ENCODE measurements at places on chromosomes 7 and 10. TPM values are rescaled to one million over a fixed set of nuclear protein-coding genes. Genes with fewer than 3 reads are reported as not detected.

GRCh38 chr10:7467031-7467667 lies 56.3 kb upstream of the SFMBT2 start:
- no peak for DNase-seq

UCN3 gene
- not detected for total RNA-seq

AGR2 gene
- 0.27 TPM for total RNA-seq

NCF1 gene
- total RNA-seq = 2.2 TPM

DNA sequence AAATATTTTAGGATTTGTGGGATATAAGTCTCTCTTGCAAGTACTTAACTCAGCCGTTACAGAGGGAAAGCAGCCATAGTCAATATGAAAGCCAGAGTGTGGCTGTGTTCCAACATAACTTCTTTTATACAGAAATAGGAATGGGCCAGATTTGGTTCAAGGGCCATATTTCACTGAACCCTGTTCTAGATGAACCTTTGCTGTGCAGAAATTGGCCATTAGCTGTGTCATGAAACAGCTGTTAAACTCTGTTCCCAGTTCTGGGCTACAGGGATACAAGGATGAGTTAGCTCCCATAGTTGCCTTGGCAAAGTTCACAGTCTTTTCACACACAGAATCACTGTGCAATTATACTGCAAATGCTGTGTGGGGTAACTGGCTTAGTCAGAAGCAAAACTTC lies 213.9 kb upstream of the LRRN3 start:
- no peak for DNase-seq

GPR15LG gene
- total RNA-seq = not detected

FGF8 gene
- total RNA-seq = not detected

DNA sequence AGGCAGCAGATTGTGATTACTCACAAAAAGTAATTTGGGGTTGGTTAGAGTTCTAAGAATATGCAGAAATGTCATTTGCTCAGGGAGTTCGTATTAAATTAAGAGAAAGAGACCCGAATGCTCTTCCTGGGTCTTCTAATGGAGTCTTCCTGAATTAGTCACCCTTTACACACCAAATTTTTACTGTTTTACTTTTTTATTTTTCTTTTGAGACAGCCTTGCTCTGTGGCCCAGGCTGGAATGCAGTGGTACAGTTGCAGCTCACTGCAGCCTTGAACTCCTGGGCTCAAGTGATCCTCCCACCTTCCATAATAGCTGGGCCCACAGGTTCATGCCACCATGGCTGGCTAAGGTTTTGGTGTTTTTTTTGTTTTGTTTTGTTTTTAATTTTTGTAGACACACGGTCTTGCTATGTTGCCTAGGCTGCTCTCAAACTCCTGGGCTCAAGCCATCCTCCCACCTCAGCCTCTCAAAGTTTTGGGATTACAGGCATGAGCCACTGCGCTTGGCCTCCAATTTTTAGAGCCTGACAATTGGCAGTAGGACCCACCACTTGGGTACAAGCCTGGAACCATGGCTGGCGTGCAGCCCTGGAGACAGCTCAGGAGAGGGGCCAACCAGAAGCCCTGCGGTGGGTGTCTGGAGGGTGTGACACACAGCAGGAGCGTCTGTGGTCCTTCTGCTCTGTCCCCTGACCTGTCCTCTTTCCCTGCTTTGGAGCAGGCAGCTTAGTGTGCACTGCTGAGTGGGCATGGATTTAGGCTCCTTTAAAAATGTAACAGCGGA lies 16.4 kb upstream of the BHLHA15 start:
- DNase-seq = no peak

- DNase-seq = no peak
Measured at GRCh38 chr10:36555036-36555435, 570.4 kb upstream of the ANKRD30A start.

MINDY4 gene
- total RNA-seq = 4.3 TPM

LIPK gene
- not detected for total RNA-seq

GRCh38 chr10:118405928-118406327 lies 63.8 kb upstream of the FAM204A start:
- DNase-seq = no peak

DNA sequence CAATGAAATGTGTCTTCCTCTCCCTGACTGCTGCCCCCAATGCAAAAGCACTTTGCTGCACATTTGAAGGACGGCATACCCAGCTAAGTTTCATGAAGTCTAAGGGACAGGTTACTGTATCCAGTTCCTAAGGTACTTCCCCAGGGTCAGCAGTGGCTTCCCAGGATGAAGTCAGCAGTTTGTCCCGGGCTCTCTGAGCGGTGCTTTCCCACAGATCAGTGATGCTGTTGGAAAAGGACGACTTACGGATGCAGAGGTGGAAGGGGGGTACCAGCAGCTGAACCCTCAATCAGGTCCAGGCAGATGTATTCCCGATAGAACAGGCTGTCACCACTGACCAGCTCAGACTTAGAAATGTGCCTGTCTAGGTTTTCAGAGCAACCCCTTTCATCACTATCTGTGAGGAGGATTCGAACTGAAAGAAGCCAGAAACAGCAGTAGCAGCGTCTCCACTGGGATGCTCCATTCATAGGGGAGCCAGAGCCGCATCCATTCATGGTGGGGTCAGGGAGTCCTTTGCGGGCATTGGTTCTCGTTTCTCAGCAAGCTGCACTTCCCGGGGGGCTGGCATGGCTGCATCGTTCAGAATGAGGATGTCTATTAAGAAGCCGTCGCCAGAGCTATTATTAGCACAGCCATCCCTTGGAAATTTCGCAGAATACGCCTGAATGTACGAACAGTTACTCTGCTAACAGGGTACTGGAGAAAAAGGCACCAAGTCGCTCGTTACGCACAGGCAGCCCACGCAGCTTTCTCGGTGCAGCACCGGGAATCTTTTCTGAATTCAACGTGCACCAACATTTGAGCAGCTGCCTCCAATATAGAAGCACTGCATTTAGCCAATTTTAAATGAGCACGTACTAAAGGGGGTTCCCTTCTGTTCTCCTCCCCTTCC lies 303.7 kb downstream of the PRPF18 start:
- DNase-seq = no peak

NEURL1 gene
- 6.7 TPM for total RNA-seq

ALOX5 gene
- total RNA-seq = 9.2 TPM

PODXL gene
- 1.1 TPM for total RNA-seq

DNA sequence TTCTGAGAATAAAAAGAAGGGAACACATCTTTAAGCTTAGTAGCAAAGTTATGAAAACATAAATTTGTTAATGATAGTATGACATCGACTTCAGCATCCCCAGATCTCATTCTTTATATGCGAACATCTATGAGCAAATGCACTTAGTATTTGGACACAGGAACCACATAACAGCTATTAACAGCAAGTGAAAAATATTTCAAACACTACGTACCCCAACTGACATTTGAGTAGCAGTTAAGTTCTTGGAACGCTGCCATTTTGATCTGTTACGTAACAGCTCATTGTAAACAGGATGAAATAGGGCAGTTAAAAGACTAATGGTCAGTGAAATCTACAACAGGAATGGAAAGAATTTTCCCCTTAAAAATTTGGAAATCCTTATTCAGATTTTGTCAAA lies 428.9 kb downstream of the TNS3 start:
- DNase-seq = peak; percentile 9

DNA sequence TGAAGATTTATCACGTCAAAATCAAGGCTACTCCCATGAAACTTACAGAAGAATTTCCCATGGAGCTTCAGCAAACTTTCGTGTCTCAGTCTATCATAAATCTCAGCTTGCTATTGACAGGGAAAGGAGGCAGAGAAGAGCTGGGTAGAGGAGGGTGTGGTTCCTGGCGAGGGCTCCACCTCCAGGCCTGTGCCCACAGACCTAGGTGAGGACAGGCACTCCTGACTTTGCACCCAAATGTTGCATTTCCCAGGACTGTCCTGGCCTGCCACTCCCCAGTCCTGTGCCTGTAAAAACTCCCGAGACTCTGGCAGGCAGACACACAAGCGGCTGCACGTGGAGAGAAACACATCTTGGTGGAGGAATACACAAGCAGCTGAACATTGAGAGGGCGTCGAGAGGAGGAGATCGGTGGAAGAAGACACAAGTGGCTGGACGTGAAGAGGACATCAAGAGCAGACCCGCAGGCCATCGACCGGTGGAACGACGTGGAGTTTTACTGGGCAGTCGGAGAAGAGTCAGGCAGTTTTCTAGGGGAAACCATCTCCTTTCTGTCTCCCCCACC lies 145.1 kb downstream of the CTNNA3 start:
- no peak for DNase-seq

GRCh38 chr7:29562307-29562706 lies 1.3 kb upstream of the PRR15 start:
- DNase-seq = no peak

PRLHR gene
- not detected for total RNA-seq

SPAM1 gene
- not detected for total RNA-seq

DNA sequence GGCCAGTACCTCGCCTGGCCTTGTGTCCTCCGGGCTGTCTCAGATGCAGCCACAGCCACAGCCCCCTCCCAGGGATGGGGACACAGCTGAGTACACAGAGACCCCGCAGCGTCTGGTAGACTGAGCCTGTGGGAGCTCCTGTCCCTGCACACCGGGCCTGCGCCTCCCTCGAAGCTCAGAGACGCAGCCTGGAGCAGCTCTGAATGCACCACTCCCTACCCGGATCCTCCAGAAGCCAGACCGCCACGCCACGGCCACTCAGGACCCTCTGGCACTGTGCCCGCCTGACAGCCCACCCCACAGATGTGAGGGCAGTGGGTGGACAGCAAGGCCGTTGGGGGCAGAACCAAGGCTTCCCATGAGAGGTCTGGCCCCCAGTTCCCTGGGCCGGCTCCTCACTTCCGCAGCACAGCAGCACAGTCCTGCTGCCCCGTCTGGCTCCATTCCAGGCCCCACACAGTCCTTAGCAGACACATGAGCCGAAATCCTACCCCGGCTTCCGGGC lies 40.8 kb downstream of the PAPOLB start:
- no peak for DNase-seq

DNA sequence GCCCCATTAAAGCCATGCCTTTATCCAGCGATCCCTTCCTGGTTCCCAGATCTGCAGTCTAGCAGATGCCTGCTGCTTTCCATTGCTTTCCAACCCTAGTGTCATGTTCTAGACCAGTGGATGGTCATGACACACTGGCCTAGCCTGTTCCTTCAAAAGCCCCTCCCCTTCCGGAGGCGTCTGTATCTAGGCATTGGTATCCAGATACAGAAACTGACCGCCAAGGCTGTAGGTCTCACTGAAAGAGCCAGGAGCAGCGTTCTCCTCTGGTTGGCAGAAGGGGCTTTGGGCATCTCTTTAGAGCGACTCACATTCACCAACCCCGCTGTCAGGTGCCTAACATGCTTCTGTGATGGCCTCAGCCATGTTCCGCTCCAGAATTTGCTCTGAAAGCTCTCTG lies 22.6 kb downstream of the JCAD start:
- no peak for DNase-seq

DNA sequence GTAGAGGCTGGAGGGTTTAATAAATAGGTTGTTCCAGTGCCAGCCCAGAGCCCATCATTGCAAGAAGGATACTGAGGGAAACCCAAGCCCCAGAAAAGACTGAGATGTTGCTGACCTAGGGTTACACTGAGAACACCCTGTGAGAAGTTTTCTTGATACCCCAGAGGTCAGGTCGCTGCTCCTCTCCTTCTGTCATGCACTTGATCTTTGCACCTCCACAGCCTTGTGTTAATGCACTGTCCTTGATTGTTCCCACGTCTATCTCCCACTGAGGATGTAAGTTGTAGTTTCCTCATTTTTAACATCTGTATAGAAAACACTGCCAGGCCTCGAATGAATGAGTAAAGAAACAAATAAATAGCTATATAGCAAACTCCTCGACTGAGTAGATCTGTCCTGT lies 195.3 kb upstream of the AHR start:
- DNase-seq = no peak

DNA sequence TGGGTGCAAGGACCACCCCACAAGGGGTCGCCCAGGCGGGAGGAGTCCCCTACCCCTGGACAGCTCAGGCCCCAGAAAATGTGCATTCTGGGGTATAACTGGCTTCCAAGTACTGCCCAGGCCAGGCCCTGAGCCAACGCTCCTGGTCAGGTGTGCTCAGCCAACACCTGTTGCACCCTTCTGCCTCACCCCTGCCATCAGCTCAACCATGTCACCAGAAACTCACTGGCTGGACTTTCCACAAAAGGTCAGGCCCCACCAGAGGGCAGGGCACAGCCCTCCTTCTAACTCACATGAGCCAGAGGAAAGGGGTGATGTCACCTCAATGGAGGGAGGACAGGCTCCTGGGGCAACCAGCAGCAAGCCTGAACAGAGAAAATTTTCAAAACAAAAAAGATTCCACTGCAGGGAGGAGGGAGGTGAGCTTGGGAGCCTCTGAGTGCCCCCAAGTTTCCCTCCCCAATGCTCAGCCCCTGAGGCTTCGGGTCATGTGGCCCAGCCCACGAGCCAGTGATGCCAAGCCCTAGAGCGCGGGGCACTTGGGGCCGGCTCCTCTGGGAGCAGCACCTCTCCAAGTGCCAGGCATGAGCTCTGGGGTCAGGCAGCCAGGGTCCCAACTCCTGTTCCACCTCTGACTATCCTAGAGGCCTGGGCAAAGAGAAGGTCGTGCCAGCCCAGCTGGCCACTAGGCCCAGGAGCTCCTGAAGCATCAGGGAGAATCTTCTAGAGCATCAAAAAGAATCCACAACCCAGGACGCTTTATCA lies 2.2 kb downstream of the OGDHL start:
- DNase-seq = no peak

DNA sequence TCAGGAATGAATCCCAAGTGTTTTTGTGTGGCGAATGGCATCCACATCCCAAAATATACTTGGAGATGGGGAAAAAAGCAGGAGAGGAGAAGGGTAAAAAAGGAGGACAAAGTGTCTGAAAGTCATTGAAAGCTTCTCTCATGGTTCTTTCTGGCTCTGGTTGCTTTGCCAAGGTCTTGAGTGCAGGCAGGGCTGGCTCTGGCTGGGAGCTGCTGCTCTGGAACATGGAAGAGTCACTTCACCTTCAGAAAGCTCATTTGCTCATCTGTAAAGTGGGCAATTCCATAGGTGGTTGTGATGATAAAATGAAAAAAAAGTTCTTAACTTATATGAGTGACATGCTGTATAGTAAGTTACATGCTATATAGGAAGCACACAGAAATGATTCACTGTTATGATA lies 2.9 kb upstream of the PRSS2 start:
- no peak for DNase-seq

DNA sequence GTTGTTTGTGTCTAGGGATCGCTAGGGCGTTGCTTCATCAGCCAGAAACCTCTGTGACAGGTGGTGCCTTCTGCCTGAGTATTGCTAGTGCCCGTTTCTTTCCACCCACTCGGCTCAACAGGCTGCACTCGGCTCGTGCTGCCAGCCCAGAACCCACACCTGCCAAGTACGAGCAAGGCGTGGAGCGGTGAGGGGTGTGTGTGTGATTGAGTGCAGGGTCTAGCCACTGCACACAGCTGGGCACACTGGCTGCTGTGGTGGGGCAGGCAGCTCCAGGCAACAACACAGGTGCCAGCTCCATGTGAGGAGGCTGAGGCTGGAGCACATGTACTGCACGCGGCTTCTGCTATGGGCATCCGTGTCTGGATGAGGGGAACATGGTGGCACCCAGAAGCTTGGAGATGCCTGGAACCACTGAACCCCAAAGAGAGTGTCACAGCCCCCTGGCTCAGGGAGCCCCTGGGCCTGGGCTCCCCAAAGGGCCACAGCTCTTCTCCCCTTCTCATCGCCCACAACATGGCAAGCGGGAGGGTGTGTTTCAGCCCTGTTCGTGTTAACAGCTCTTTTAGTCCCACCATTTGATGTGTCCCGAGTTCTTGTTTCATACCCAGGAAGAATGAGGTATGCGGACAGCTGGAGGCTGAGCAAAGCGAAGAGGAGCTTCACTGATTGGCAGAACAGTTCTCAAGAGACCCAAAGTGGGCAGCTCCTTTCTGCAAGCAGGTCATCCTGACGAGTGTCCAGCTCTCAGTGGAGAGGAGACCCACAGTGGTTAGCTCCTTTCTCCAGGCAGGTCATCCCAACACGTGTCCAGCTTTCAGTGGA lies 78.1 kb downstream of the HDAC9 start:
- DNase-seq = no peak

HMX2 gene
- total RNA-seq = not detected

Measured in hematopoietic multipotent progenitor cell (in vitro differentiated cells).